ENCODE measurements at places on chromosomes 7 and 10.

DNA sequence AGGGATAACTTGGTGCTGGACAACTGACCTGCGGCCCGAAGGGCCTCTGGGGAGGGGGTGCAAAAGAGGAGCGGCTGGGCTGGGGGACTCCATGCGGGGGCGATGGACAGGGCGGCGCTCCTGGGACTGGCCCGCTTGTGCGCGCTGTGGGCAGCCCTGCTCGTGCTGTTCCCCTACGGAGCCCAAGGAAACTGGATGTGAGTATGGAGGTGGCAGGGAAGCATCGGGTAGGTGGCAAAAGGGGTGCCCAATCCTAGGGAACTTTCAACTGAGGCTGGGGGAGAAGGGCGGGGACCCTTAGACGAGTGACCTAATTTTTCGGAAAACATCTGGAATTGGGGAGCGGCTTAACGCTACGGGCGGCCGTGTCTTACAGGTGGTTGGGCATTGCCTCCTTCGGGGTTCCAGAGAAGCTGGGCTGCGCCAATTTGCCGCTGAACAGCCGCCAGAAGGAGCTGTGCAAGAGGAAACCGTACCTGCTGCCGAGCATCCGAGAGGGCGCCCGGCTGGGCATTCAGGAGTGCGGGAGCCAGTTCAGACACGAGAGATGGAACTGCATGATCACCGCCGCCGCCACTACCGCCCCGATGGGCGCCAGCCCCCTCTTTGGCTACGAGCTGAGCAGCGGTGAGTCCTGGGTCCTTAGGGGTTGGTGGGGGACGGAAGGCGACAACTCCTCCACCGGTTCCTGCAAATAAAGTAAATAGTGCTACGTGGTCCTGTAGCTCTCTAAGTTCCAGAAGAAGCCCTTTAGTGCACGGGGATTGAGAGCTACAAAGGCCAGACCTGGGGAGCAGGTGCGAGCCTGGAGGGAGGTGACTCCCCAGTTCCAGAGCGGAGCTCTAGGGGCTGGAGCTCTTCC lies 622 bp downstream of the WNT16 start:
- no peak for DNase-seq

GRCh38 chr7:93092757-93093370 lies 24.9 kb downstream of the SAMD9 start:
- no peak for DNase-seq

DNA sequence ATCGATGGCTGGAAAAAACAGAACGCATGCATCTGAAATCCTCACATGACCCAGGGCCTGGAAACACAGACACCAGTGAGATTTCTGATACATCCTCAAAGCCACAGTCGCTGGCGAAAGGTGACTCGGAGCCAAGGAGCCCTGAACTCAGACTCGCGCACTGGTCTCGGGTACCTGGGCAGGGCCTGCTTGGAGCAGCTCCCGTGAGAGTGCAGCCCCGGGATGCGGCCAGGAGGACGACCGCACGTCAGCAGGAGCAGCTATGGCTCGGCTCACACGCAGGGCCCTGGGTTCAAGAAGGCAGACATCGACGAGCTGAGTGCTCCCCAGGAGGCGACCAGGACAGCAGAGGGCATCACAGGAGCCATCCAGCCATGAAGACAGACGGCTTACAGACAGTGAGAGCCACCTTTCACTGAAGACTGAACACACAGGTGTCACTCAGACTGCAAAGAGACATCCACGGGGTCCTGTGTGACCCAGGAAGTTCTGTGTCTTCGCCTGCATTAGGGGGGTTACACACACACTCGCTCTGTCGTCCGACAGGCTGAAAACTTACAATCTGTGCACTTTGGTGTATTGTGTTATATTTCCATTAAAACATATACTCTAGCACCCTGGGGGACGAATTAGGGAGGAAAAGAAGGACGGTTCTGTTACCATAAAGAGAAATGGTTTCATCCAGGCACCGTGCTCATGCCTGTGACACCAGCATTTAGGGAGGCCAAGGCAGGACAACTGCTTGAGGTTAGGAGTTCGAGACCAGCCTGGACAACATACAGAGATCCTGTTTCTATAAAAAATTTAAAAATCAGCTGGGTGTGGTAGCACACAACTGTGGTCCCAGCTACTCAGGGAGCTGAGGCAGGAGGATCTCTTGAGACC lies 227.7 kb downstream of the MAD1L1 start:
- DNase-seq, result peak; percentile 13

DNA sequence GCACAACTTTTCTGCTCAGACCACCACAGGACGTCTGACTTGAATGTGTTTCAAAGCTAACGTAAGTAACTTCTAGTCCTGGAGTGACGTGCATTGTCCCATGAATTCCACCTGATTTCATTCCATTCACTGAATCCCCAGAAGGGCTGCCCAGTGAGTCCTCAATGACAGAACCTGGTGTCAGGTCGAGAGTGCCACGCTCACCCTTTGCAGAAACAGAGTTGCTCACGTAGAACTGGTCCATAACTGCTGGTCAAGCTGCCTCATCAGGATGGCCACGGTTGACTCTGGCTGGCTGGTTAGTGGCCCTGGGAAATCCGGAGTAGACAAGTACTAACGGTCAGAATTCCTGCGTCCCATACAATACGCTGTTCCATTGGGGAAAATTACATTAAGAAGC lies 50.6 kb upstream of the UBE3C start:
- DNase-seq, result no peak

- DNase-seq, result no peak
Measured at GRCh38 chr10:5648494-5649457, 17.6 kb downstream of the ASB13 start.

GRCh38 chr10:70943841-70944466 lies 55.6 kb upstream of the PCBD1 start:
- DNase-seq, result no peak

DNA sequence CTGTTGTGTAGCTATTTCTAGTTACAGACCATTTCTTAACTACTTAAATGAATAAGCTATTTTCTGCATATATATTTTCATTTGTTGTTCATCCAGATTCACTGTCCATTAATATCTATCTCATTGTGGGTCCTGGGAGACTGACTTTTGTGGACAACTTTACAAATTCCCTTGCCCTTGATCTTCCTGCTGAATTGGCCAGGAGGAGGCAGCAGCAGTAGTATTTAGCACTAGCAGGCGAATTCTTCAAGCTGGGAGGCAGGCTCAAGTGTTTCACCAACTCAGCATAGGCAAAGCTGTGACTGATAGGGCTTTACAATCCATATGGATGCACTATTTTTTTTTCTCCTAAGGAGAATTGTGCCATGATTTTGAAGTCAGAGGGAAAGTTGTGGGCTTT lies 461.0 kb upstream of the NRG3 start:
- no peak for DNase-seq

GRCh38 chr10:132897516-132898381 lies 44.6 kb downstream of the CFAP46 start:
- no peak for DNase-seq

- no peak for DNase-seq
Measured at GRCh38 chr7:601036-601594, 81.5 kb upstream of the PDGFA start.

GRCh38 chr10:14757394-14757793 lies 17.3 kb downstream of the FAM107B start:
- DNase-seq, result no peak

- DNase-seq, result no peak
Measured at GRCh38 chr7:155323001-155323638, 25.4 kb downstream of the INSIG1 start.

DNA sequence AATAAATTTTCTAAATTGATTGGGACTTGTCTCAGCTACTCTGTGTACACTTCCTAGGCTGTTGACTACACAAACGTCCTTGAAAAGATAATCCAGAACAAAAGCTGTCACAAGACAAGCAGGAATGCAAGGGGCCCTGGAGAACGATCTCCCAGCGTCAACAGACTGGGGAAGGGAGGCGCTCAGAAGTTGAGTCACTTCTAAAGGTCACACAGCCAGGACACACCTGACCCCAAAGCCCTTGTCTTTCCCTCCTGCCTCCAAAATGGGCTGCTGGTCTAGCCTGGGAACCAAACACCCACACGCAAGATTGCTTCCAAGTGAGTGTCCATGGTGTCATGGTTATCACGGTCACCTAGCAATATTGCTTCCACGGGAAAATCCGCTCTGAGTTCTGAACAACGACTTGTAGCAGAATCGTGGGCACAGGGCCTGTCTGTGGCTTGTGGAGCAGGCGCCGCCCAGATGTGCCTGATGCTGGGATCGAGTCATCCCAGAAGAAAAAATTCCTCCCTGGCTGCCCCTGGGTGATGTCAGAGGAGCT lies 49.8 kb downstream of the SPOCK2 start:
- no peak for DNase-seq

DNA sequence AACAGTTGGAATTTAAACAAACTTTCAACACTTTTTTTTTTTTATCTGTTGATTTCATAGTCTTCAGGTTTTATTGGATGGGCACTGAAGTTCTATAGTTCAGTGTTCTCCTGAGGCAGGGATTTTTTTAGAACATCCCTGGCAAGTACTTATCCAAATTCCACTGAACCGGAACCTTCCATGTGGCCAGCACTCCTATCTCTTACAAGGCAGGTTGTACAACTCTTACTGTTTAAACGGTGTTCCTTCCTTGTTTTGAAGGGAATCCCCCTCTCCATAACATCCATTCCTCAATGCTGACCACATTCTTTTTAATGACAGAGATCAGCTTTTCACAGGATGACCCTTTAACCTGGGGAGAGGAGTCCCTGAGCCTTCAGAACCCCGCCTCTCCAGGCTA lies 238.9 kb upstream of the CTBP2 start:
- DNase-seq, result no peak

DNA sequence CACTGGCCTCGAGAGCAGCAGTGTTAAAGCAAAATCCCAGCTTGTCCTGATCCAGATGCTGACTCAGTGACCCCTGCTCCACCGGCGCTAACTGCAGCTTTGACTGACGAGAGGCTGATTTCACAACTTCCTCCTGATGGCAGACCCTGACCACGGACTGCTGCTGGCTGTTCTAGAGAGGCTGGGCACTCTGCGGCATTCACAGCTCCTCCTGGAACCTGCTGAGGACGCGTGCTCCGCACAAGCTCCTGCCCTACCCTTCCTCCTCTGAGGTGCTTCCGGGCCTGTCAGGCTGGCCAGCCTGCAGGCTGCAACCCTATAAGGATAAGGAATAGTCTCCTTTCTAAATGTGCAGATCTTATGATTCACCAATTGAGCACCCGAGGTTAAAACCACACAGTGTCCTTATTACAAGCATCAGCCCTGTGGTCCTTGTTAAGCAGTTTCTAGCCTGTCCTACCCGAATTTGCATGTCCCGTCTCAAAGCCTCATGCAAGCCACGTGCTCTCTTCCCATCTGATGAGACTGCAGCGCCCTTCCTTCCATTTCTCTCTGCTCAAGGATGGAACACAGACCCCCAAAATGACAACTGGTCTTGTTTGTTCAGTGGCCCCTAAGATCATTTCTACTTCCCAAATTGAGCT lies 35.5 kb upstream of the NCAPG2 start:
- DNase-seq, result no peak

DNA sequence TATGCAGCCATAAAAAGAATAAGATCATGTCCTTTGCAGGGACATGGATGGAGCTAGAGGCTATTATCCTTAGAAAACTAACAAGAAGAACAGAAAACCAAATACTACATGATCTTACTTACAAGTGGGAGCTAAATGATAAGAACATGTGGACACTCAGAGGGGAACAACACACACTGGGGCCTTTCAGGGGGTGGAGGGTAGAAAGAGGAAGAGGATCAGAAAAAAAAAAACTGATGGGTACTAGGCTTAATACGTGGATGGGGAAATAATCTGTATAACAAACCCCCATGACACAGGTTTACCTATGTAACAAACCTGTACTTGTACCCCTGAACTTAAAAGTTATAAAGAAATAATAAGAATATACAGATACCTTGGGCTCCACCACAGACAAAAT lies 514.2 kb downstream of the ARL4A start:
- DNase-seq, result no peak

DNA sequence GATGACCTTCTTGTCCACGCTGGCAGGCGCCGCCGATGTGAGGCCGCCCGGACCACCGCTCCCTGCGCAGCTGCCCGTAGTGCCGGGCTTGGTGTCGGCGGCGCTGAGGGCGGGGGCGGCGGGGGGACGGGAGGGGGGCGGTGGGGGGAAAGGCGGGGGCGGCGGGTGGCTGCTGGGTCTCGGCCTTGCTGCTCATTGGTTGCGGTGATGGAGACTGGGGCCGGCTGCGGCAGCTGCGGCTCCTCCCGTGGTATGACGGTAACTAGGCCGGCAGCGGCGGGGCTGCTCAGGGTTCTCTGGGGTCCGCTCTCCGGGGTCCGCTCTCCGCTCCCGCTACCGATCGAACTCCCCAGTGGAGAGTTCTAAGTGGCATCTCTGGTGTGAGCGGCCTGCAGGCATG lies 1.8 kb upstream of the EFCAB10 start:
- no peak for DNase-seq

DNA sequence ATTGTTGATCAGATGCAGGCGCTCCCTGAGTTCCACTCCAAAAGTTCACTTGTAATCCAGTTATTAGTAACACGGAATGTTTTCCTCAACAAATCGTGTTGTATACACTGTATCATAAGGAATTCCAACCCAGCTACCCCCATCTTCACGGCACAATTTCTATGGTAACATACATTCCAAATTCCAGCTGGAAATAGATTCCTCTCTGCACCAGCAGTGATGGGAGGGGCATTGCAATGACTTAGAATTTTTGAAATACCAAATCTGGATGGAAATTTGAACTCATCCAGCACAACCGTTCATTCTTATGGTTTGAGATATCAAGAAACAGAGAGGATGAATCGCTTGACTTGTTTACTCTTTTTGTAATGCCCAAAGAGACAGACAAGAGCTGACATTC lies 38.9 kb upstream of the RHEB start:
- no peak for DNase-seq

DNA sequence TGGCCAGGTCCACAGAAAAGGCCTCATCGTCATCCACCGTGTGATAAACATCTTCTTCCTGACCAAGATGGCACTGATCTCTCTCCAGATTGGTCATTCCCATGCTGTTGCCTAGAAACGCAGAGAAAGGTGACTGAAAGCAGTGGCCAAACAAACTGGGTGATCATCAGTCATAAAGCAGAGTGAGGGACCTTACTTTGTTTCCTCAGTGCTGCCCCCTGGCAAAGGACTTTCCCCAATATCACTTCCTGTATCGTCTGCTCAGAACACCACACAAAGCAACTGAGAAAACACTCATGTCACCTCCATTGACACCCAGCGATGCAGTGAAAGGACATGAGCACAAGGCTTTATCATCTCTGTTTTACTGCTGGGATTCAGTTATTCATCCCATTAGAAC lies 40.0 kb upstream of the TM9SF3 start:
- no peak for DNase-seq

DNA sequence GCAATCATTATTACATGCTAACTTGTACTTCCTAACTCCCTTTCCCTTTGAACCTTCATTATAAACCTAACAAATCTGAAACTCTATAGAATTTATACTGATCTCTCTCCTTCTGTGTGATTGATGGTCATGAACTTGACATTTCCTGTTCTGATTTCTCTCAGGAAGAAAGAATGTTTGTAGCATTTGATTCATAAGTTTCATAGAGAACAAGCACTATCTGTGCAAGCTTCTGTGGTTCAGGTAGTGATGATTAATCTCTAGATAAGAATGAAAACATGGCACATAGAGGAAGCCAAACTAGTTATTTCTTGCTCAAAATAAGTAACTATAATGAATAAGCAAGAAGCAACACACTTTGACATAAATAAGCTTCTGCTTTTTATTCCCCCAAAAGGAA lies 34.2 kb downstream of the TFPI2 start:
- no peak for DNase-seq

- no peak for DNase-seq
Measured at GRCh38 chr7:6172910-6173295, 99.5 kb downstream of the CYTH3 start.
